ENCODE measurements at places on chromosomes 3 and 15. TPM values are rescaled to one million over a fixed set of nuclear protein-coding genes. Genes with fewer than 3 reads are reported as not detected.

The WDR73 gene
- polyA plus RNA-seq, result 9.1 TPM

The NR2E3 gene
- polyA plus RNA-seq, result 0.25 TPM

The C3orf70 gene
- polyA plus RNA-seq, result 0.92 TPM

The SAMMSON gene
- polyA plus RNA-seq, result 0.46 TPM

The TM4SF1 gene
- 160 TPM for polyA plus RNA-seq

The GPR176 gene
- 0.76 TPM for polyA plus RNA-seq

The MRAS gene
- 7.6 TPM for polyA plus RNA-seq

DNA sequence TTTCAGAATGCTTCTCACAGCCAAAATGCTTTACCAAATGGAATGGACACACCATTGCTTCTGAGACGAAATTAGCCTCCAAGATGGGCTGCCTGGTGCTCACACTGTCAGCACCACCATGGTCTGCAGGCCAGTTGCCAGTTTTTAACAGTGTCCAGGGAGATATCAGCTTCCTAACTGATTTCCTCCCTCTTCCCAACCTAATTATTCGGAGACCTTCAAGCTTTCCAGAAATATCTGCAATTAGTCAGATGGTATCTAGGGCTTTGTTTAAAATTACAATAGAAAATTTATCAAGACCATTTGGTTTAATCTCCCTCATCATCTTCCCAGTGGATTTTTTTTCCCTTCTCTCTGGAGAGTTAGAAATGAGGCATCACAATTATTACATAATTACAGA lies 287.5 kb downstream of the ZPLD1 start:
- H3K36me3 ChIP-seq, result no peaks in the 10 kb centered on the region
- H3K27ac ChIP-seq, result no peak overlapping the region
- peak; percentile 9 for DNase-seq
- no peaks in the 10 kb centered on the region for H3K27me3 ChIP-seq

DNA sequence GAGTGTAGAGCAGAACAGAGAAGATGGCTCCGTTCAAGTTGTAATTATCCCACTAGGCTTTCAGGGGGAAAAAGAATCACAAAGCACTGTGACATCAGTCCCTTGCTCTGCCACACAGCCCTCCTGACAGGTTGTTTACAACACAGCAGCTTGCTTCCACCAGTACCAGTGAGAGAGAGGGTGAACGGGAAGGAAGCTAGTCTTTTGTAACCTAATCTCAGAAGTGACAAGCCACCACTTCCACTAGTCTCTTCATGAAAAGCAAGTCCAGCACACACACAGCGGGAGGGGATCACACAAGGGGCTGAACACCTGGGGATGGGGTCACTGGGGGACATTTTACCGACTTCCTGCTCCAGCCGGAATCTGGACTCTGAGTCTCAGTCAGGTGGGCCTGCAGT lies 86.3 kb downstream of the FAM81A start:
- H3K4me3 ChIP-seq, result no peak overlapping the region
- H3K27ac ChIP-seq, result no peak overlapping the region
- no peaks in the 10 kb centered on the region for H3K36me3 ChIP-seq

DNA sequence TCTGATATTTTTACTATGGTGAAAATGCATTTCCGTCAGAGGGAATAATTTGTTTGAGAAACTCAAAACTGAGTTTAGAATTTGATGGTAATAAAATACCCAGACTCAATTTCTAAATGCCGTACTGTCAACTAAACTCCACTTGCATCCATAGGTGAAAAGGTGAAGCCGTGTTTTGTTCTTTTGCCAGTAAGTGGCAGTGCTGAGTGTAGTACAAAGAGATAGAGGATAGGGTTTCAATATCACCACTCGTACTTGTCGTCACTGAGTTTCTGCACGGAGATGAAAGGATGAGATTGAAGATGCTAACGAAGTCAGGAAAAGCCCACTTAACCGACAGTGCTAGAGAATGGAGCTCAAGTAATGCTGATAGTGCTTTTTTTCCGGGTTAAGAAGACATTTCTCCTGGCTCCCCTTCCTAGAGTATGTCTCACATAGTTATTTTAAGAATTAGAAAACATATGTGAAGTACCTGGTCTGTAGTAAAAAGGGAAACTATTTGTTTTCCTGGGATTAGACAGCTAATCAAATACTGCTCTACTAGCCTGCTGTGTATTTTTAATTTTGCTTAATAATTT lies 345.1 kb downstream of the IL5RA start:
- H3K27me3 ChIP-seq, result no peaks in the 10 kb centered on the region
- no peaks in the 10 kb centered on the region for H3K36me3 ChIP-seq
- no peak overlapping the region for H3K27ac ChIP-seq
- no peak overlapping the region for H3K4me3 ChIP-seq
- H3K4me1 ChIP-seq, result no peaks in the 10 kb centered on the region

DNA sequence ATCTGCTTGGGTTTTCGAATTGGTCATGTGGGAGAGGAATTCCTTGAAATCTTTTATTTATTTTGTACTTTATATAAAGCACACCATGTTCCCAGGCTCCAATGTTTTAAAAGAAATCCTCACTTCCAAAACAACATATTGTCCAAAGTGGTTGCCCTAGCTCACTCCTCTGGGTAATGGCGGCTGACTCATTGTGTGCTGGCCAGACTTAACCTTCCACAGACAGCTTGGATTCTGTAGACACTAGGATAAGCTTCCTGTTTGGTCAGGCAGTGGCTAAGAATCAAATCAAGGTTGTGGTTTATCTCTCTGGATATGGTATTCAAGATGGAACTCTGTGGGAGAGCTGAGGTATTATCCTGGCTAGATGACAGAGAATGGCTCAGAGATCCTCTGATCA lies 55.8 kb upstream of the FAM98B start:
- H3K27me3 ChIP-seq, result no peaks in the 10 kb centered on the region
- H3K36me3 ChIP-seq, result no peaks in the 10 kb centered on the region
- H3K4me1 ChIP-seq, result peaks cover 7% of the 10 kb centered on the region
- no peak overlapping the region for H3K4me3 ChIP-seq
- no peak overlapping the region for H3K27ac ChIP-seq

DNA sequence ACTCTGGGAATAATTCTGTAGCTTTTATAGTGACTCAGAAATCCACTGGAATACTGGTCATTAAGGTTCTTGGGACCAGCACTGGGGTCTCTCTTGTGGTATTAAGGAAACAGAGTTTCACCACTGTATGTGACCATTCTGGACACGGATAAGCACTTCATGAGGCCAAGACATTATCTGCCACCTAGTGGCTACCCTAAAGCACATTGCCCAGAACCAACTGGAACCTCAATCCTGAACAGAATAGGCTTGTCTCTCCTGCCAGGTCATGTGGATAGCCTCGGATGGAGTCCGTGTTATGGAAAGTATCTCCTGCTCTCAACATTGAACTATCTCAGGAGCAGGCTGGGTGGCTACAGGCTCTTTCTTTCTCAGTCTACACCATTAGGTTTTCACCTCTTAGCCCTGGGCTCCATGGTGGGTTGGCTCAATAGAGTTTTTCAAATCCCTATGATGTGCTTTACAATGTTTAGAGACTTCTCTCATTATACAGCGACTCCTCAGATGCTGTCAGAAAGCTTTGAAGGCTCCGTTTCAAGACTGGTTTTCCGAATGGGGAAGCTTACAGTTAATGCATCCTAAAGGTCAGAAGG lies 167.6 kb upstream of the ST8SIA2 start:
- no peaks in the 10 kb centered on the region for H3K36me3 ChIP-seq
- no peak overlapping the region for H3K27ac ChIP-seq
- H3K4me1 ChIP-seq, result no peaks in the 10 kb centered on the region
- H3K4me3 ChIP-seq, result no peak overlapping the region
- no peaks in the 10 kb centered on the region for H3K27me3 ChIP-seq

DNA sequence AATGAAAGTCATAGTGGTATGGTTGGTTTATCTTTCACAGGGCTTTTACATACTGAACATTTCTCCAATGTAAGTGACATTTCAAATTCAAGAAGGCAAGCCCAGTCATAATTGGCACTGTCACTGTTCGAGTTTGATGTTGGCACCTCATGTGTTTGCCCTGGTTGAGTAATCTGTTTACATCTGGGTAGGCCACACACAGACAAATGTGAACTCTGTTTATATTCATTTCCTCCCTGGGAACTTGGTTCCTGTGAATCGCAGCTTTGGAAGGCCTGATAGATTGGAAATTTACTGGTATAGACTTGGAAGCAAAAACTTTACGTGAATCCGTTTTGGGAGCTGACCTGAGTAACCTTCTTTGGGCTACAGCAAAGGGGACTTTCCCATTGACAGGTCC lies 395.2 kb upstream of the AZI2 start:
- no peaks in the 10 kb centered on the region for H3K36me3 ChIP-seq
- no peak overlapping the region for H3K4me3 ChIP-seq
- H3K27me3 ChIP-seq, result no peaks in the 10 kb centered on the region
- H3K27ac ChIP-seq, result no peak overlapping the region

DNA sequence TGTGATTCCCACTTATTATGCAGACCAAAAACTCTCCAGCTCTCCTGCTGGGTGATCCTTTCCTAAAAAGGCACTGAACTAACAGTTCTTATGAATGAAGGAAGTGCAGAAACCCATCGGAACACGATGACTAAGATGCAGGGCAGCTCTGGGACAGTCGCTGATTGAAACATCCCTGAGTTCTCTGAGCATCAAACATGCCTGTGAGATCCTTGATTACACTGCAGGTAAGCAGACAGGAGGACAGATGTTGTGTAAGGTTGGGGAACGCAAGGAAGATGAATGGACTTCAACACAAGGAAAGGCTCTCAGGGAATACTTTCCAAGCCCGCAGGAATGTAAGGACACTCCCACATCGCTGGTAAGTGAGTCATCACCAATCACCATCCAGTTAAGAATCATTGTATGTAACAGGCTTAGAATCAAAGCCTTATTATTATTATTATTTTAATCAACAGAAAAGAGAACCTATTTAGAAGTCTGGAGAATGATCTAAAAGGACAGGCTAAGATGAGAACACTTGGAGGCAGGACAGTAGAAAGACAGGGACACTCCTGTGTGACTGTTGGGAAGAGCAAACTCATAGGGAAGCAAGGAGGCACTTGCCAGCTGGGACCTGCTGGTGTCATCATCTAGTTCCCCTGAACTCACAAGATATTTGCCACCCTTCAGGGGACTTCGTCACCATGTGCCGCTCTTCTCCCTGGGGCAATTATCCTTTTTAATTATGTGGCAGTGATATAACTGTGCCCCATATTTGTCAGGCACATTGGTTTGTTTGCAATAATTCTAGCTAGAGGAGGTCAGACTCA lies 26.0 kb downstream of the TMEM158 start:
- no peak for DNase-seq
- no peaks in the 10 kb centered on the region for H3K4me1 ChIP-seq
- H3K4me3 ChIP-seq, result no peak overlapping the region
- no peaks in the 10 kb centered on the region for H3K36me3 ChIP-seq
- H3K27me3 ChIP-seq, result no peaks in the 10 kb centered on the region
- no peak overlapping the region for H3K27ac ChIP-seq

GRCh38 chr3:115165266-115165665 lies 18.2 kb upstream of the ZBTB20 start:
- H3K27ac ChIP-seq, result no peak overlapping the region
- no peaks in the 10 kb centered on the region for H3K36me3 ChIP-seq
- no peaks in the 10 kb centered on the region for H3K4me1 ChIP-seq
- H3K27me3 ChIP-seq, result no peaks in the 10 kb centered on the region
- H3K4me3 ChIP-seq, result no peak overlapping the region
- no peak for DNase-seq

DNA sequence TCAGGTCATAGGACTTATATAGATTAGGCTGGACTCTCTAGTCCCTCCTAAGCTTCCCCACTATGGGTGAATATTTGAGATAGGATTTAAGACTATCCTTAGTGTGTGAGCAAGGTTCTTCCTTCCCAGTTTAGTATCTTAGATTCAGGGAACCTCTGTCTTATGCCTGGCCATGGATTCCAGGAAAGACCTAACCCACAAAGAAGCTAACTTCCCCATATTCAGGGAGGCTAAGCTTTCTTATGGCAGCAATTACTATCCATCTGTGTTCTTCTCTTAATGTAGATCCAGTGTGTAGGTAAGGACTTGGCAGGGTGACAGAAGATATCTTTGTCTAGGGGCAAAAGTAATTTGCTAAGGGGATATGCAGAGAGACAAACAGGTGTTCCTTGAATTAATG lies 25.5 kb upstream of the PIK3R4 start:
- no peaks in the 10 kb centered on the region for H3K27me3 ChIP-seq
- H3K4me1 ChIP-seq, result no peaks in the 10 kb centered on the region
- H3K36me3 ChIP-seq, result no peaks in the 10 kb centered on the region
- no peak overlapping the region for H3K27ac ChIP-seq

DNA sequence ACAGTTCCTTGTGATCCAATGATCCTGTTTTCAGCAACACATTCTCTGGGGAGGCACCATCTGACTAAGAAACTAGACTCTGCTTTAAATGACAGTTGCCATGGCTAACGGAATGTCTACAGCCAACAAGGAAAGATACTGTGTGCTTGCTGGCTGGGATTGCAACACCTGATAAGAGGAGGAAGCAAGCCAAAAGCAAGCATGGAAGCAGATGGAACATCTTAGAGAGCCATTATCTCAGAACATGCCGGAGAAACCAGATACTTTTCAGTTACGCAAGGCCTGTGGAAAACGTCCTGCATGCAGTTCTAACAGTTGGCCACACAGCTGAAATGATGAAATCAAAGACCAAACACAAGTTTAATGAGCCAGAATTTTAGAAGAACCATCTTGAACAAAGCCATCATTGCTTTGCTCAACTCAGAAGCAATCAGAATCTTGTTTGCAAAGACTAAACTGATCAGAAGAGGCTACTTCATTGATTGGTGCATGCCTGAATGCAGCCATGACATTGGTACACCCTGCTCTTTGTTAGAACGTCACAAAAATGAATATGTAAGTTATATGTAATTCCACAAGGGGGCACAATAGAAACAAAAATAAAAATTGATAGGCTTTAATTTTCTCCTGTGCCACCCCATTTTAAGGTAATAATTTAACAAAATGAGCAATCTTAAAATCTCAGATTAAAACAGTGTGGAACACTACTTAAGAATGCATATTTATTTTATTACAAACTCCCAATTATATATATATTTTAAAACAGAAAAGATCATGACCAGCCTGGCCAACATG lies 50.8 kb downstream of the GXYLT2 start:
- peak; percentile 82 for DNase-seq
- H3K4me3 ChIP-seq, result no peak overlapping the region
- H3K27ac ChIP-seq, result no peak overlapping the region
- no peaks in the 10 kb centered on the region for H3K27me3 ChIP-seq

GRCh38 chr15:86139828-86140227 lies 60.2 kb downstream of the AGBL1 start:
- H3K4me1 ChIP-seq, result no peaks in the 10 kb centered on the region
- no peak overlapping the region for H3K27ac ChIP-seq
- no peaks in the 10 kb centered on the region for H3K27me3 ChIP-seq
- DNase-seq, result no peak

GRCh38 chr3:71346061-71346460 lies 237.5 kb downstream of the FOXP1 start:
- no peak overlapping the region for H3K4me3 ChIP-seq
- H3K36me3 ChIP-seq, result peaks cover 4% of the 10 kb centered on the region
- no peaks in the 10 kb centered on the region for H3K27me3 ChIP-seq
